ENCODE measurements at places on chromosomes 16 and 17.
A peak's percentile ranks its signal among the peaks of the same experiment; 100 is the strongest.

- no peak for DNase-seq
Observed at GRCh38 chr17:77613627-77614026, 344.9 kb upstream of the TNRC6C start.

DNA sequence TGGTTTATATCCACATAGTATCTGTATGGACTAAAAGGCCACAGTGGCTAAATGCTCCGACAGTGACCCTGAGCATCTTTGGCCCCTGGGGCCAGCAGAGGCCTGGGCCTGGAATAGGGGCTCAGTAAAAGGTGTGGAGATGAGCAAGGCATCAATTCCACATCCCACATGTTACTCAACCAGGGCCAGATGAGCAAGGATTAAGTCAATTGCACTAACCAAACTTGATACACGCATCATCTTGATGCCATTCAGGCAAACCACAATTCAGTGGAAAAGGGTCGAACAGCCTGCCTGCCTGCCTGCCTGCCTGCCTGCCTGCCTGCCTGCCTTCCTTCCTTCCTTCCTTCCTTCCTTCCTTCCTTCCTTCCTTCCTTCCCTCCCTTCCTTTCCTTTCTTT lies 53.5 kb upstream of the DNAJA2 start:
- DNase-seq, result no peak

DNA sequence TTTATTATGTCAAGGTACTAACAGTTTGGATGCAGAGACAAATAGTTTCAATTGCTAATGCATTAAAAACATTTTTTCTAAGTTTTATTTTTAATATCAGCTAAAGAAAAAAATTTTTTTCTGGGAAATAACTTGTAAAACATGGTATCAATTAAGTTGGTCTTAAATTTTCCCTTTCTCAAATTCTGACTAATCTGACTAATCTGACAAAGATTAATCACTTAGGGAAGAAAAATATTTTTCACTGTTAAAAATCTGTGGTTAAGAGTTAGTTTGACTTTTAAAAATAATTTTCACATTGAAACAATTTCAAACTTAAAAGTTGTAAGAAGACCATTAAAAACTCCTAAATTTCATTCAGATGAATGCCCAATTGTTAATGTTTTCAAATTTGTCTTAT lies 74.6 kb downstream of the MYO1D start:
- no peak for DNase-seq

- no peak for DNase-seq
Observed at GRCh38 chr16:81457326-81458133, 12.9 kb downstream of the CMIP start.

- no peak for DNase-seq
Observed at GRCh38 chr17:65064452-65065019, 8.0 kb upstream of the GNA13 start.

DNA sequence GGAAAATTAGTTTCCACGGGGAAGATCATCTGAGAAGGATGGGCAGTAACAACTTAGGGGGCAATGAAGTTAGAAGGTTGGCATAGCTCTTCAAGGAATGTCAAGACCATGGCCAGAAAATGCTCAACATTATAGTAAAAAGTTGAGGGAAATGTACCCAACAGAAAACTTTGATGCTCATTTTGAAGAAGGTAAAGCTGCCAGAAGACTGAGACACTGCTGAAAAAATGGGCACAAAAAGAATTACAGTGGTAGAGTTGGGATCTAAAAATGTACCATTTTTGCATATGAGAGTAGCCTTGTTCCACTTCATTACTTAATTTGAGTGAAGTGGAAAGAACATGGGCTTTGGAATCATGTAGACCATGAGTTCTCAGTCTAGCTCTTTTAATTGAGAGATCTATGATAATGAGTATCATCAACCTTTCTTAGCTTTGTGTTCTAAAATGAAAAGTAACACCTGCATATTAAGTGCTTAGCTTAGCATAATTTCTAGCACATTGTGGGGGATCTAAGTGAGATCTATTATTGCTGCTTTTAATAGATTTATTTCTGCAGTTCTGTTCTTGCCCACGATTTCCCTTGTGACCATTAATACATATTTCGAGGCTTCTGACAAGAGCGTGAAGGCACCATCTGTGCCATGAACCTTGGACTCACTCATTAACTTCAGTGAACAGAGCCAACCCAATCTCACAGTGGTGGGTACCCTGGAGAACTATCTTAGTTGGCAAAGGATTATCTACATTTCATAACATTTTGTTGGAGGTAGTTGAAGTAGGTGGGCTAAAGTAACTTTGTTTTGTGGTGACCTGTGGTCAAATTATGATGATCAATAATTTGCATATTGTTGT lies 3.0 kb downstream of the NACA2 start:
- DNase-seq, result peak; percentile 13

DNA sequence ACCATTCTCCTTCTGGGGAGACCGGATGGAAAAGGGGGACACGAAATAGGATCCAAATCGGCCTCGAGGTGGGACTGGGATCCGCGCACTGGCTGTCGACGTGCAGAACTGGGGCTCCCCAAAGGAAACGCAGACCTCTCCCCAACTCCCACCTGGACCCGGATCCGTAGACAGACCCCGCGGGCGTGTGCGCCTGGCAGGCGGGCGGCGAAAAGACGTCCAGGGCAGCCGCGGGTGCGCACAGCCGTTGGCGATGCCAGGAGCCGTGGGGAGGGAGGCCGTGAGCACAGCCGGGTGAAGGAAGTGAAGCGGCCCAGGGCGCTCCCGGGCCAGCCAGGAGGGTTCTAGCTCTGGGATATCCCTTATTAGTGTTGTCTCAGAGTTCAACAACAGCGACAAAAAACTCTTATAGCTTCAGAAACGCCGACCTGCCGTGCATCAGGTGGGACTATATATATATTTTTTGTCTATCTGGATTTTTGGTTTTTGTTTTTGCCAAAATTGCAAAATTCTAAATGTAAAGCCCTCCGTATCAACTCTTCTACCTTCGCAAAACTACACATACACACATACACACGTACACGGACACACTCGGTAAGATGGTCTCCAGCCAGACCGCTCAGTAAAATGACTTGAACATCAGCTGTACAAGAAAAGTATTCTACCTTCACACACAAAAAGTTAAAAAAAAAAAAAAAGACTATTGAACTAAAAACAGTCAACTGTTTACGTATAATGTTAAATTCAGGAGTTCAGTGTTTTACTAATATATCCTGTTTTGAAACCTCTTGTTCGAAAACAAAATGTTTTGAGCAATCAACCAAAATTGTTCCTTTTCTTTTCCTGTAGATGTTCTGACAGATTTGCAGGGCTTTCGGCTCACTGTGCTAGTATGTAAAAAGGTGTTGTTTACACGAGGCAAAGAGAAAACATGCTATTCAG lies 5.2 kb upstream of the AATF start:
- DNase-seq, result no peak

DNA sequence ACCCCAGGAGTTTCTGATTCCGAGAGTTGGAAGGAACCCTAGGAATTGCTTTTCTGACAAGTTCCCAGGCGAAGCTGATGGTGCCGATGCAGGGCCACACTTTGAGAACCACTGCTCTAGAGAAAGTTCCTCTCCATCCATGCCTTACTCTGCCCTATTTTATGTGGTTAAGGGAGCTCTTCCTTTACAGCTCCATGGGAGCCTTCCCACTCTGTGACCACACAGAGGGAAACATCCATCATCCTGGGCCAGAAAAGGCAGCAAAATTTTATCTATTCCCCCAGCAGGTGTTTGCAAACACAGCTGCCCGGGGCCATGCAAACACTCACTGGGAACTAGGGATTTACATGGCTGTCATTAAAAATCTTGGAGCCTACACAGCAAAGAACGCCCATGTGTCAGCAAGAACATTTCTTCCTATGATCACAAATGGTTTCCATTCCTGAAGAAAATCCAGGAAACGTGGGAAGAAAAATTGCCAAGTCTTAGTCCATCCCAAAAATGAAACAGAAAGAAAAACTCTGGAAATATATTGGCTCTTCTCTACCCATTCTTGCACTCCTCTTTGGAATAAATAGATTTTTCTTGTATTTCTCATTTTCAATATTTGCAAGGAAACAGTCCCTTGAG lies 252.7 kb downstream of the PMP22 start:
- no peak for DNase-seq

DNA sequence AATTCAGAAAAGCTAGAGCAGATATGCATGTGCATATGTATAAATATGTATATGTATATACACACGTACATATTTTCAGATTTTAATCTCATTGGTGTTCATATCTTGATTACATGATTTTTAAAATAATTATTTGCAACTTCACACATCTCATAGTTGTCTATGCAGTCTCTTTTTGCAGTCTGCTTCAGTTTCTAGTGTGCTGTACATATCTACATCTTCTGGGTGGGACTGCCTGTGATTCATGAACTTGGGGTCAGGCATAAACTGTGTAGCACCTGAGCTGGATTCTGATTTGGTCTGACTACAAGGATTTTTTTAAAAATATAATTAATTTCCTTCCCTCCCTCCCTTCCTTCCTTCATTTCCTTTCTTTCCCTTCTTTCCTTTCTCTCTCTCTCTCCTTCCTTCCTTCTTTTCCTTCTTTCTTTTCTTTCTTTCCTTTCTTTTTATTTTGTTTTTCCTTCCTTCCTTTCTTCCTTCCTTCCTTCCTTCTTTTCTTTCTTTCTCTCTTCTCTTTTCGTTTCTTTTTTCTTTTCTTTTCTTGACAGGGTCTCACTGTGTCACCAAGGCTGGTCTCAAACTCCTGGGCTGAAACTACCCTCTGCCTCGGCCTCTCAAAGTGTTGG lies 96.5 kb downstream of the TANGO6 start:
- no peak for DNase-seq

GRCh38 chr17:45132572-45133463 lies 503 bp upstream of the PLCD3 start:
- DNase-seq, result peak; percentile 93

DNA sequence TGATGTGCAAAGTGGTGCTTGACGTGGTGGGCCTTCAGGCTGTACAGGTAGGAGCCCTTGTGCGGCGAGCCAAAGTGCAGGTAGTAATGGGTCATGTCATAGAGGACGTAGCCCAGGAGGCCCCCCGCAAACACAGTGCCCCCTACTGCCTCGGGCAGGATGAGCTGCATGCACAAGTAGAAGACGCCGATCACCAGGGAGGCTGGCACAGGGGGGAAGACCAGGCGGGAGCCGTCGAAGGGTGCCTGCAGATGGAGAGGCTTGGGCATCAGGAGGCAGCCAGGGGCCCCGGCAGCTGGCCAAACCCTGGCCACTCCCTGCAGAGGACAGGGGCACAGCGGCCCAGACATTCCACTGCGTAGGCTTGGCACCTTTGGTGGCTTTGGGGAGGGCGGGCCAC lies 15.7 kb upstream of the MLKL start:
- no peak for DNase-seq

GRCh38 chr17:15920758-15921239 lies 24.1 kb upstream of the ADORA2B start:
- DNase-seq, result no peak

GRCh38 chr16:88274847-88275246 lies 107.9 kb upstream of the ZNF469 start:
- no peak for DNase-seq

DNA sequence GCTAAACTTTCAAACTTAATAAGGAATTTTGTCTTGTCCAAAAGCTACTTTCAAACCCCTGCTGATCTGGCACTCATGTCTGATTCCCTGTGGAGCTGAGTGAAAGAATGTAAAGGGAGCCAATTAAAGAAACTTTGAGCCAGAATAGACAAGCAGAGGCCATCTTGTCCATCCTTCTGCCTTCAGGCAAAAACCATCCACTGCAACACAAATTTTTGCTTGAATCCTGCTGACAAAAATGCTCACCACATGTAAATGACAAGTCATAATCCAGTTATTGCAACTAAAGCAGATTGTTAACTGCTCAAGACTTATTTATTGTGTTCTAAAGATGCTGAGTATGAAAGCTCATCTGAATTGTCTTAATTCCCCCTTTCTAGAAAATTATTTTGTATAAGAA lies 124.0 kb upstream of the HLF start:
- no peak for DNase-seq

DNA sequence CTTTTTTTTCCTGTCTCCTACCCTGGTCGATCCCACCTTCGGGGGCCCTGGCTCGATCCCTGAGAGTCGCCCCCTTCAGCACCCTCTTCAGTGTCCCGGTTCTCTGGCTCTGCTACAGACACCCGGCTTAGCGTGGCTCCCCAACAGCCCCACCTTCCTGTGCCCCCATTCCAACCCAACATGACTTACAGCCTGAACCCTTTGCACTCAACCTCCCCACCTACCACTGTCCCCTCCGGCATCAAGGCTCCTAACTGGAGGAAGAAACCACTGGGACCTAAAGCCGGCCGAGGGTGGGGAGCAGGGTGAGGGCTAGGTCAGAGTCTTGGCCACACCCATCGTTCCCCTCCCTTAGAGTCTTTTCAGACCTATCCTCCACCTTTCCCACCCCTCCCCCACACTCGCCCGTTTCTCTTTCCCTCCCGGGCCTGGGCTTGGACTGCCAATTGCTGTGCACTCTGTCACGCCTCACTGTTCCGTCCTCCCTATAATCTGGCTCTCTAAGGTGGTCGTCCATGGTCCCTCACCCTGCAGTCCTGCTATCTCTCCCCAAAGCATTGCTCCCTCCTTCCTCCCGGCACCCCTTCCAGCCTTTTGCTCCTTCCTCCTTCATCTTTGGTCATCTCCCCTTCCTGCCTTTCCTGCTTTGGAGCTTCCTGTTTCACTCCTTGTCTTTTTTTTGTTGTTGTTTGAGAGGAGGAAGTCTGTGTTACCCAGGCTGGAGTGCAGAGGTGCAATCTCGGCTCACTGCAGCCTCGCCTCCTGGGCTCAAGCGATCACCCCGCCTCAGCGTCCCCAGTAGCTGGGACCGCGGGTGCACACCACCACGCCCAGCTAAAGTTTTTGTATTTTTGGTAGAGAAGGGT lies 890 bp upstream of the CLDN7 start:
- DNase-seq, result peak; percentile 18

DNA sequence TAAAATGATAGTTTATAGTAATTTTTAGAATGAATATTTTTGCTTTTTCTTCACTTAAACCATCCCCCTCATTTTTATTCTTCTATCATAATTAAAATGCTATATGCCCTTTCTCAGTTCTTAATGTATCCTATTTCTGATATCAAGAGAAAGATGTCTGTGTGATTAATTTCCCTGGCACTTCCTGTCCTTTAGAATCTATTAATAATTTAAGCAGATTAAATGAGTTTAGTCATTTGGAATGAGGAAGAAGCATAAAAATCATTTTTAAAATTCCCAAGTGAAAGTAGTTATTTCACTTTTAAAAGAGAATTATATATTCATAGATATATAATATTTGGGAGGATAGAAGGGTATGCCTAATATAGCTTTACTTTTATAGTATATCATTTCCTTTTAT lies 27.8 kb upstream of the CDR2 start:
- DNase-seq, result no peak

All from germinal center (tissue), 1 donor.